Coronary artery (tissue), 2 donors: ENCODE measurements at places on chromosomes 6 and 20.

DNA sequence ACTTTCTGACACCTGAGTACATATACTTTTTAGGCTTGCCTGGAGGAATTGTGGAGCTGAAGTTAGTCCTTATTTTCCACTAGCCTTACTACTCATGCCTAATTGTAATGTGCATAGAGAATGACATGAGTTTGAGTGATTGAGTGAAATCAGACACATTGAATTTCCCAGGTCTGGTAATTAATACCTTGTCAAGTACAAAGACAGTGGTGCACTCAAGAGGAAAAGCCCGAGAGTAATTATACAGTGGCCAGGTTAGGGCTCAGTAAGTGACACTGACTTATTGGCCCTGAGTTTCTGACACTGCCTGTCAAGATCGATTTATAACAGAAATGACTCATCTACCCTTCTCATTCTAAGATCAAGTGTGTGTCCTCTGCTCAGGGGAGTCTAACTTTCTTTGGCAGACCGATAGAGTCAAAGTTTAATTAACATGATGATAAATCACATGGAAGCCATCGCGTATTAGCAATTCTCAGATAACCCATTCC lies 288.3 kb downstream of the TPBG start:
- no peak for DNase-seq

GRCh38 chr20:19649041-19649440 lies 109.0 kb upstream of the RIN2 start:
- no peak for DNase-seq

GRCh38 chr6:25034431-25034921 lies 98.7 kb upstream of the RIPOR2 start:
- DNase-seq, result no peak

GRCh38 chr6:168666170-168666569 lies 225.2 kb downstream of the SMOC2 start:
- DNase-seq, result no peak

DNA sequence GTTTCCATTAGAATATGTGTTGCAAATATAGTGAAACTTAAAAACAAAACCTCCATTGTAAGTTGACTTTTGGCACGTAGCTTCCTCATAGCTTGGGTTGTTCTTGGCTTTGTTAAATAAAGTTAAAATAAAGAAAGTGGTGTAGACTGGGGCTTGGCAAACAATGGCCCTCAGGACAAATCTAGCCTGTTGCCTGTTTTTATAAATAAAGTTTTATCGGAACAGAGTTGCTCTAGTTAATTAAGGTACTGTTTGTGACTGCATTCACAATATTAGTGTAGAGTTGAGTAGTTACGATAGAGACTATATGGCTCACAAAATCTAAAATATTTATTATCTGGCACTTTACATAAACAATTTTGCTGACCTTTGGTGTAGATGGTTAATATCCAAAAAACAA lies 168.8 kb downstream of the CDKAL1 start:
- DNase-seq, result no peak

- DNase-seq, result no peak
These were observed 3.0 kb downstream of the BAK1 start for GRCh38 chr6:33577106-33577535.

- no peak for DNase-seq
These were observed 12.1 kb downstream of the SERINC3 start for GRCh38 chr20:44509762-44510161.

- no peak for DNase-seq
These were observed 27.1 kb downstream of the SAMHD1 start for GRCh38 chr20:36924167-36925045.

- no peak for DNase-seq
These were observed 16.3 kb upstream of the SRC start for GRCh38 chr20:37329481-37330165.

GRCh38 chr20:63836458-63837344 lies 5.6 kb upstream of the ZBTB46 start:
- DNase-seq, result no peak

DNA sequence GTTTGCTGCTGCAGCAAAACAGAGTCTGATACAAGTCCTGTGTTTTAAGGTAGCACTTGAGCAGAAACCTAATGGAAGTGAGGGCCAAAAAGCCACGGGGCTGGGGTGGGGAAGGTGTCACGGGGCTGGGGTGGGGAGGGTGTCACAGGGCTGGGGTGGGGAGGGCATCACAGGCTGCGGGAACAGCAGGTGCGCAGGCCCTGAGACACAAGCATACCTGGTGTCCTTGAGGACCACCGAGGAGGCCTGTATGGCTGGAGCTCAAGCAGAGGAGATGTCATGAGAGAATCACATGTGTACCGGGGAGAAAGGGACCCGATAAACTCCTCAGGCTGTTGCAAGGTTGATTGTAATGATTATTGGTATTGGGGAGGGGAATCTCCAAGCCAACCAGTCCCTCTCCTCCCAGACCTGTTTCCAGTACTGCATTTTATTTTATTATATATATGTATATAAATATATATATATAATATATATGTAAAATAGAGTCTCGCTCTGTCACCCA lies 13.6 kb upstream of the SPO11 start:
- DNase-seq, result no peak

- no peak for DNase-seq
These were observed 5.9 kb upstream of the TCEA2 start for GRCh38 chr20:64056889-64057627.

GRCh38 chr6:113734982-113735381 lies 122.2 kb upstream of the MARCKS start:
- no peak for DNase-seq

- no peak for DNase-seq
These were observed 1175.3 kb upstream of the GJE1 start for GRCh38 chr6:140957386-140957785.

DNA sequence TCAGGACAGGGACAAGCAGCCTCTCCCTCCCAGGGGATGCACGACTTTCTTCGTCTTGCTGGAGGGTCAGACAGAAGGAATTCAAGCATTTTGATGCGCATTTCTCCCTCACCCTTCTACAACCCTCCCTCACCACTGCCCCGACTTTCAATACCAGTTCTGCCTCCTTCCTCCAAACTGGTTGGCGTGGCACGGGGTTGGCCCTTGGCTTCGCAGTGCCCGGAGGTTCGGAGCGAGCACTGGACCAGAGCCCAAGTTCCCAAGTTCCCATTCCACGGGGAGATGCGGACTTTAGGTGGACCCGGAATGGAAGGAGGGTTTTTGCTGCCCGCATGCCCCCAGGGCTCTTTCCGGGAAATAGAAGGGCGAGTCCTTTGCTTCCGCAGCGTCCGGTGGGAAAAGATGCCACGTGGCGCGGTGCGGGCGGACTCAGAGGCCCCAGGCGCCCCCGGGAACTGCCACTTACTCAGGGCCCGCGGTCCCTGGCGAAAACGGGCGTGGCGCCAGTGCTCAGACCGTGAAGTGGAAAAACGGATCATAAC lies 8.0 kb upstream of the LAMP5 start:
- no peak for DNase-seq

DNA sequence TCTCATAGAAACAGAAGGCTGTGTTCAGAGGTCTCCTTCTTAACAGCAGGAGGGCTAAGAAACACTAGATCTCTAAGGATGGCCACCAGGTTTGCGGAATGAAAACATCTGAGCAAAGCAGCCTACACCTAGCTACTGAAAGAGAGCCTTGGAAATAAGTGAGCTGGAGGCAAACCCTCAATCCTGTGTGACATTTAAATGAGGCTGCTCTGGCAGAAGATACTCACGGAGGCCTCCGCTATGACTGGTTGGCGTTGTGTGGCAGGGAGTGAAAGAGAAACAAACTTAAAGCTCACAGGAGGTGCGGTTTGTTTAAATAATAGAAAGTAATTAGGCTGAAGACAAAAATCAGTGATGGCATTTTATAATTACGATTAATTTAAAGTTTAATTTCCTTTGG lies 162.0 kb upstream of the RNF217 start:
- no peak for DNase-seq

DNA sequence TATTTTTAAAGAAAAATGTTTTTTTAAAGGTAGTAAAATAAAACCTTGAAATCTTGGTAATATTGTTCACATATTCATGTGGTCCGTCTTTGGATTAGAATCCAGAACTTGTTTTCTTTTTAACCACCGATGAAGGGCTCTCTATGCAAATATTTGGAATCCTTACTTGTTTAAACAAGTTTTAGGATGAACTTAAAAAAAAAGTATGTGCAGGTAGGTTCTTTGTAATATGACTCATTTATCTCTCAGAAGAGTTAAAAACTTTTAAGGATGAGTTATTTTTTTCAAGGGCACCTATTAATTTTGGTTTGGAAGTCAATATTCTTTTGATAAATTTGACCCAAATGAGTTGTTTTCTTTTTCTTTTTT lies 8.9 kb downstream of the DSP start:
- no peak for DNase-seq

DNA sequence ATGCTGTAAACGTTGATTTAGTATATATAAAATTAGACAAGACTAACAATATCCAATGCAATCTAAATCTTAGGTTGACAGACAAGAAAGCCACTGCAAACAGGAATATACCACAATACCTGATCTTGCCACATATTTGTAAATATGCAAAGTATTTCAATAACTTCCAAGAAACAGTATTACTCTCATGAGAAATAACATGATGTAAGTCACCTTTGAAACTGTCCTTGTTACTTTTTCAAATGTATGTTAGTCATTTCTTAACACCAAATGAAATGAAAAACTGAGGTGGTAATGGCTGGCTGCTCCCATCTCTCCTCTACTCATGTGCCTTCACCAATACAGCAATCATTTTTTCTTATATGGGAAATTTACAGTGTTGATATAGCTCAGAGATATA lies 118.7 kb downstream of the ATG5 start:
- DNase-seq, result no peak

- DNase-seq, result peak; percentile 22
These were observed 2.2 kb downstream of the SRSF3 start for GRCh38 chr6:36596356-36596755.

DNA sequence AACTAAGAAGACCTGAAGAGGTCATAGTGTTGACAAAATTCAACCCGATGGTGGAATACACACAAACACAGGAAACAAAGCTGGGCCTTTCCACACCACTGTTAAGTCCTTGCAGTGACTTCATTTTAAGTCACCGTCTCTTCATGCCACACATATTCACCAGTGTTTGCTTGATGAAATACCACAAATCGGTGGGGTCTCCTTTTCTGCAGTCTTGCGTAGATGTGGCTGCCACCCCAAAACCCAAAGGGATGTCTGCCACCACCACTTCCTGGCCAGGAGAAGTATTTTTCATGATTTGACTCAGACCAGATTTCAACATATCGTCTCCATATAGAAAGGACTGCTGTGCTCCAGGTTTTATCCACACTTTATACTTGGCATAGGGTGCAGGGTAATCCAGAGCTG lies 11.0 kb upstream of the COL10A1 start:
- DNase-seq, result no peak

DNA sequence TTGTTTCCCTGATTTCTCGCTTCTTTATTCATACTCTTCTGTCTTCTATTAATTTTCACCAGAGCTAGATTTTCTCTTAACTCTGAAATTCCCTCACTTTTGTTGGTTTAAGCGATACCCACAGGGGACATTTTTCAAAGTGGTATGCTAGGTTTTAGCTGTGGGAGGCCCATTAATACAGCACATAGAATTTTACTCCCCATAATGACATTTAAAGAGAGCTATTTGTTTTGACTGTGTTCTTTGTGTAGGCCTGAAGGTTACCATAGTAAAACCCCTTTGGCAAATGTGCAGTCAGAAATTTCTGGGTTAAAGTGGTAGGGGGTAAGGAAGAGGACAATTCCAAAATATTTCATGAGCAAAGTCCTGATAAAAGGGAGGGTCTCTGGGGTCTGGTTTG lies 721.1 kb upstream of the CITED2 start:
- DNase-seq, result no peak

GRCh38 chr6:46281110-46281509 lies 110.3 kb upstream of the ENPP5 start:
- no peak for DNase-seq

DNA sequence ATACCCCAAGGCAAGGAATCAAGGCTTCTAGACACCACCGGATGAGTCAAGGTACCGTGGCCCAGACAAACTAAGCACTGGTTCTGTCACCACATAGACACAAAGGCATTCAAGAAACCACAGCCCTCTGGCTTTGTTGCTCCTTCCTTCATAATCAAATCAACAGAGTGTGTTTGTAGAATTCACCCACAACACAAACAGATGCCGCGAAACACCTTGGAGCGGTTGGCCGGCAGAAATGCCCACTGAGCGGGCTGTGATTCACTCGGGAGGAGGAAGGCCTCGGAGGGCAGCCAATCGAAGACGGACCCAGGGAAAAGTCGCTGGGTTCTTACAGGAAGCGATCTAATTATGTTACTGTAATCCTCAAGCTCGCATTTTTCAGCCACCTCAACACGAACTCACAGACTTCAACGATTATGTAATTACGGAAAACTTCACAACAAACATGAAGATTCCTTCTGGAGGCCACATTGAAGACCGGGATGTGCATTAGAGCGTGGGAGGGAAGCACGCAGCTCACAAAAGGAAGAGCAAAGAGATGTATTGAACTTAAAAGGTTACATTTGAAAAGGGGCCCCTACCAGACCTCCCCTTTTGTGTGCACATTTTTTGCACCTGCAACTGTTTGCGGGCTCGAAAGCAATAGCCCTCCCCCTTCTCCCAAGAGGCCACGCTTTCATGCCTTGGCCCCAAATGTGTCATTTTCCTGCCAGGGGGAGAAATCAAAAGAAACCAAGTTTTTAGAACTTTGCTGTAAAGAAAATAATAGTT lies 184.7 kb upstream of the PREP start:
- DNase-seq, result no peak

DNA sequence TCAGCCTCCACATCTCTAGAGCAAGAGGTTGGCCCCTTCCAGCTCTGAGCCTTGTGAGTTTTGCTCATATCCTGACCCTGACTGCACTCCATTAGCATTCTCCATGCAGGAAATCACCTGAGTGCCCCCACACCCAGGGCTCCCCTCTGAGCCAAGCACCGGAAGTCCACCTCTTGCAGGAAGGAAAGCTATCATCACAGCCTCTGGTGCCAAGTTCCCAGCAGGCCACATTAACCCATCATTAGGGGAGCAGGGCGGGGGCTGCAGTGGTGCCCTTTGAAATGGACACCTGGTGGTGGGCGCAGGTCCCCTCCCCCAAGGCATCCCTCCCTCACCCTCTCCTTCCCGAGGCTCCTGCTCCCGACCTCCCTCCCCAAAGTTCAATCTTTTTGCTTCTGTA lies 16.1 kb downstream of the GRM4 start:
- no peak for DNase-seq

GRCh38 chr20:20480126-20480525 lies 112.2 kb downstream of the INSM1 start:
- DNase-seq, result no peak

GRCh38 chr6:109373762-109374161 lies 8.5 kb downstream of the CD164 start:
- no peak for DNase-seq

DNA sequence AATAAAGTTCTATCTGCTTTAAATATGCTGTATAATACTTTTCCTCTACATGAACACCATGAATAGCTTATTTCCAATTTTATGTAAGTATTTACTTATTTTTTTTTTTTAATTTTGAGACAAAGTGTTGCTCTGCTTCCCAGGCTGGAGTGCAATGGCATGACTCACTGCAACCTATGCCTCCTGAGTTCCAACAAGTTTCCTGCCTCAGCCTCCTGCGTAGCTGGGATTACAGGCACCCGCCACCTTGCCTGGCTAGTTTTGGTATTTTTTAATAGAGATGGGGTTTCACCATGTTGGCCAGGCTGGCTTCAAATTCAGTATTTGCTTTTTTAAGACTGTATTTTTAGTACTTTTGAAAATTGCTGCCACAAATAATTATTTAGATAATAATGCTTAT lies 1365.9 kb downstream of the GRIK2 start:
- DNase-seq, result no peak
